ENCODE measurements at places on chromosomes 1 and 21. TPM values are rescaled to one million over a fixed set of nuclear protein-coding genes. Genes with fewer than 3 reads are reported as not detected.

The OR2L8 gene
- total RNA-seq = 2.5 TPM

The TMPRSS3 gene
- 0.23 TPM for total RNA-seq

The PCNX2 gene
- total RNA-seq = 255 TPM

The GCSAML gene
- total RNA-seq = 0.69 TPM

The AKR1A1 gene
- 74.5 TPM for total RNA-seq

The CCDC17 gene
- total RNA-seq = 0.46 TPM

The PPM1J gene
- 5.5 TPM for total RNA-seq

The OR2L5 gene
- 1.8 TPM for total RNA-seq

The SHISA4 gene
- total RNA-seq = 48.0 TPM

The PRAMEF14 gene
- not detected for total RNA-seq

The CAPZB gene
- 77.3 TPM for total RNA-seq

The LINGO4 gene
- total RNA-seq = 0.23 TPM

The TRAF3IP3 gene
- total RNA-seq = 0.46 TPM

The ANKRD34A gene
- total RNA-seq = 2.5 TPM
